GM12892 (cell line): ENCODE measurements at places on chromosomes 11 and 22.

GRCh38 chr11:44057340-44057739 lies 8.7 kb upstream of the ACCS start:
- DNase-seq: no peak

- no peak for DNase-seq
Observed at GRCh38 chr11:16859651-16860050, 121.2 kb downstream of the C11orf58 start.

DNA sequence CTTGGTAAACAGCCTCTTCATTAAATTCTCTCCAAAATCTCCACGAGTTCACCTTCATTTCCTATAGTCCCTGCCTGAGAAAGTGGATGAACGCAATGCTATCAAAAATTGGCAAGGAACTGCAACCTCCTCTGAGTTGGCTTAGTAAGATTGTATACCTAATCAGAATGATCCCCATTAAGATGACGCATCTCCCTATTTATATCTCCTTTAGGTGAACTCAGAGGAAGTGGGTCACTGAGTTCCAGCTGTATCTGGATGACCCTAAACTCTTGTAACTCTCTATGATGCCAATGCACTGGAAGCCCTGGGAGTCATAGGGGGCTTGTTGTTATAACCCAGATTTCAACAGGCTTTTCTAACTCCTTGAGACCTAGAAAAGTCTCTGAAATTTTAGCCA lies 48.2 kb downstream of the OR10A6 start:
- no peak for DNase-seq

- no peak for DNase-seq
Observed at GRCh38 chr22:48918585-48919186, 909.0 kb downstream of the BRD1 start.

DNA sequence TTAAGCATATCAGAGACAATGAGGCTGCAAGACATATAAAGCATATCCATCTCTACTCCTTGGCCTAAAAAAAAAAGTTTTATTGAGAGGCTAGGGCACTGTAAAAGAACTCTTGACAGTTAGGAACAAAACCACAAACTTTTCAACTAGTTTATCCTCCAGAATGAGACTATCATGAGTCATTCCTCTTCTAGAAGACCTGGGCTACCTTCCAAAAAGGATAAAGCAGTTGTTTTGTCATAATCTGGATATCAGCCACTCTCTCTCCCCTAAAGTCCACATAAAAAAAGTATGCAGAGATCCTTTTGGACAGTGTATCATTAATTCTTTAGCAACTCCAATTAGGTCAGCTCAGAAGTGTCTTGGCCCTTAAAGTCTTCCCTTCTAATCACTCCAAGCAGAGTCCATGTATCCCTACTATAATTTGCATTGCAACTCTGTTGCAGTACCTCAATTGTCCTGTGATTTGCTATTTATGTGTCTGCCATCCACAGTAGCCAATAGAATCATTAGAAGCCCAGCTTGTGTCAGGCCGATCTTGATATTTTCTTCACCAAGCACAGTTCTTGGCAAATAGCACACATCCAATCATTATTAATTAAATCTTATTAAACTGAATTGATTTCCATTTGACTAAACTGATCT lies 10.4 kb downstream of the OR51T1 start:
- no peak for DNase-seq

DNA sequence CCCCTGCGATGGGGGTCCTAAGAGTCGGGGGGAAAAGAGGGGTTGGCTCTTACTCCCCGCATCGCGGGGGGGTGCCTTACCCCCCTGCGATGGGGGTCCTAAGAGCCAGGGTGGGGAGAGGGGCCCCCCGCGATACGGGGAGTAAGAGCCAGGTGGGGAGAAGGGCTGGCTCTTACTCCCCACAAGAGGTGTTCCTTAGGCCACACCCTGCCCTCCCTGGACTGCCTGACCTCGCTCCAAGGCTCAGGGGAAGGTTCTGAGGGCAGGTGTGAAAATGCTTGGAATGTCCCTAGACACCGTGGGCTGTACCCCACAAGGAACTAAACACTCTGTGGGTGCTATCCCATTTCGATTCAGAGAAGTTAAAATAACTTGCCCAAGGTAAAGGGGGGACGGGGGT lies 7.8 kb downstream of the UNC93B1 start:
- DNase-seq: no peak

- DNase-seq: no peak
Observed at GRCh38 chr22:43479962-43480361, 68.1 kb downstream of the MPPED1 start.

GRCh38 chr22:48750826-48751440 lies 1076.7 kb downstream of the BRD1 start:
- no peak for DNase-seq

GRCh38 chr11:132792341-132793140 lies 739.8 kb downstream of the OPCML start:
- no peak for DNase-seq

DNA sequence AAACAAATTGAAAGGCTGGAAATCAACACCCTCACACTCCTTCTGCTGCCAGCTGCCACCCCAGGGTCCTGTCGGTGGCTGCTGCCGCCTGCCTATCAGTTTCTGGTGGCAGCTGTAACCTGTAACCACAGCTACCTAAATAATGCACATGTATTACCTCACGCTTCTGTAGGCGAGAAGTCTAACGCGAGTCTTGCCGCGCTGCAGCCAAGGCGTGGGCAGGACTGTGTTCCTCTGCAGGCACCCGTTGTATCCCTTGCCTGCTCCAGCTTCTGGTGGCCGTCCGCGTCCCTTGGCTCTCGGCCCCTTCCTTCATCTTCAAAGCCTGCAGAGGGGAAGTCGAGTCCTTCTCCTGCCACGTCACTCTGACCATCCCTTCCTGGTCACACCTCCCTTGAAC lies 44.1 kb upstream of the GCAT start:
- no peak for DNase-seq

GRCh38 chr11:1828542-1828941 lies 6.2 kb upstream of the SYT8 start:
- no peak for DNase-seq

- no peak for DNase-seq
Observed at GRCh38 chr22:43901976-43902643, 10.3 kb upstream of the PNPLA5 start.

GRCh38 chr22:49508561-49508960 lies 319.1 kb downstream of the BRD1 start:
- no peak for DNase-seq

GRCh38 chr11:130523609-130524008 lies 75.2 kb downstream of the ADAMTS15 start:
- DNase-seq: no peak

GRCh38 chr11:11998091-11998781 lies 10.2 kb downstream of the DKK3 start:
- no peak for DNase-seq

DNA sequence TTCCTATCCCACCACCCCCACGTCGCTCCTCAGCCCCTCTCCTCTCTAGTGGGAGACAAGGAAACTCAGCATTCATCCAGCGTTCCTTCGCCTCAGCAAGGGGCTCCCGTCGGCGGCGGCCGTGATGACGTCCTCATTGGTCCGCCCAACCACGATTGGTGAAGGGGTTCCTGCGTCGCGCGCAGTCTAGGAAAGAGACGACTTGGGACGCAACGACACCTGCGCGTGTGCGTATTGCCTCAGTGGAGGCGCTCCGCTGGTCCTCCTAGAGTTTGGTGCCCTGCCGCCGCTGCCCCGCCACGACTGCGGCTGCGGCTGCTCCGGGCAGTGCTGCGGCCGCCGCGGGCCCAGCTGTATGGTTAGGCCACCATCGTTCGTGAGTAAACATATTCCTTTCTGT lies 56.6 kb downstream of the CCDC81 start:
- no peak for DNase-seq

- DNase-seq: no peak
Observed at GRCh38 chr22:42134100-42135020, 3.8 kb upstream of the CYP2D6 start.

DNA sequence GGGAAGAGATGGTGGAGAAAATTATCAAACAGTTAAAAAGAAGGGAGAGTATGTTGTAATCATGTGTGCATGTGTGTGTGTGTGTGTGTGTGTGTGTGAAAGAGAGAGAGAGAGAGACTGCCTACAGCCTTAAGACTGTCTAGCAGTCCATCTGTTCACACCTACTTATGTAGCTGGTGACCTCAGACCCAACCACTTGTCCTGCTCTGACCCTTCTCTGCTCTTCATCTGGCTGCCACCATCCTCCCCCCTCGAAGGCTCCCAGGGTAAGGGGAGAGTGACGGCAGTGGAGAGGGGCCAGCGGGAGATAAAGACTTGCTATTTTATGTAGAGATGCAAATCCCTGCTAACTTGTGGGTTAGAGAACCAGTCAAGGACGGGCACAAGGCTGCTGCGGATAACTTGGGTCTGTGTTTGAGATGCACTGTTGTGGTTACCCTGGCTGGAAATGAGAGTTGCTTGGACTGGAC lies 24.9 kb upstream of the GRAMD1B start:
- no peak for DNase-seq

- DNase-seq: no peak
Observed at GRCh38 chr22:27554106-27554811, 247.3 kb downstream of the MN1 start.

DNA sequence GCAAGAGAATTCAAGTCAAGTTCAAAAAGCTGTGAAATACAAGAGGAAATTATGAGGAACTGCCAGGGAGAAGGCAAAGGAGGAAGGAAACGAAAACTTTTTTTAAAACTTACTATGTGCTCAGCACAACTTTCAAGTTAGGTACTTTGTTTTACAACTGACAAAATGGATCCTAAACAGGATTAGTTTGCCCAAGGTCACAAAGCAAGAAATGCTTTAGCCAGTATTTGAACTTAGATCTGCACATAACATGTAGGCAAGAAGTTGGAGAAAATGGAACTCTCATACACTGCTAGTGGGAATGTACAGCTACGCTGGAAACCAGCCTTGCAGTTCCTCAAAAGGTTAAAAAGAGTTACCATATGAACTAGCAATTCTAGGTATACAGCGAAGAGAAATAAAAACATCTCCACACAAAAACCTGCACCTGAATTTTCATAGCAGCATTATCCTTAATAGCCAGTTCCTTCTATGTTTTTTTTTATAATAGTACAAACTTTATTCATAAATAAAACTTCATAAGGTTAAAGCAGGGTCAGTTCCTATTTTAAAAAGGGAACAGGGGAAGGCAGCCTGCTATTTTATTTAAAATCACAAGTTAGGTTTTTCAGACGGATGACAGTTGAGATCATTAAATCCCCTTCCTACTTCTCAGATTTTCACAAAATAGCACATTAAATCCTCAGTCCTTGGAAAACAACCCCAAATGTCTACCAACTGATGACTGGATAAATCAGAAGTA lies 19.2 kb downstream of the DDX6 start:
- no peak for DNase-seq

- no peak for DNase-seq
Observed at GRCh38 chr11:44467413-44467812, 98.0 kb upstream of the CD82 start.

GRCh38 chr11:43467958-43468357 lies 109.2 kb downstream of the TTC17 start:
- DNase-seq: no peak

DNA sequence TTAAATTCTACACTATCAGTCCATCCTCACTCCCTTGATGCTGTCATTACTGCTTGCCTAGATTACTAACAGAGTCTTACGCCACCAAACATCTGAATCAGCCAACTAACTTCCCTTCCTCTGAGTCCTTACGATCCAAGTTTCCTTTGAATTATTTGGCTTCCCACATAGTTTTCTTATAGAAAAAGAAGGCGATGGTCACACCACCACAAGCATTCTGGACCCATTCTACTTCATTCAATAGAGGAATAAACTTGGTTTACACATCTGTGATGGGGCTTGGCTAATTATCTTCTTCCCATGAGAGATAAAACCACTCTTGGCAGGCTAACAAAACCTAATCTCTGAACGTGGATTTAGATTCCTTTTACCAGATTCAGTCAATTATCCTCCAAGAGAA lies 35.0 kb downstream of the INTS4 start:
- no peak for DNase-seq

GRCh38 chr11:27028561-27028965 lies 12.1 kb upstream of the BBOX1 start:
- no peak for DNase-seq

DNA sequence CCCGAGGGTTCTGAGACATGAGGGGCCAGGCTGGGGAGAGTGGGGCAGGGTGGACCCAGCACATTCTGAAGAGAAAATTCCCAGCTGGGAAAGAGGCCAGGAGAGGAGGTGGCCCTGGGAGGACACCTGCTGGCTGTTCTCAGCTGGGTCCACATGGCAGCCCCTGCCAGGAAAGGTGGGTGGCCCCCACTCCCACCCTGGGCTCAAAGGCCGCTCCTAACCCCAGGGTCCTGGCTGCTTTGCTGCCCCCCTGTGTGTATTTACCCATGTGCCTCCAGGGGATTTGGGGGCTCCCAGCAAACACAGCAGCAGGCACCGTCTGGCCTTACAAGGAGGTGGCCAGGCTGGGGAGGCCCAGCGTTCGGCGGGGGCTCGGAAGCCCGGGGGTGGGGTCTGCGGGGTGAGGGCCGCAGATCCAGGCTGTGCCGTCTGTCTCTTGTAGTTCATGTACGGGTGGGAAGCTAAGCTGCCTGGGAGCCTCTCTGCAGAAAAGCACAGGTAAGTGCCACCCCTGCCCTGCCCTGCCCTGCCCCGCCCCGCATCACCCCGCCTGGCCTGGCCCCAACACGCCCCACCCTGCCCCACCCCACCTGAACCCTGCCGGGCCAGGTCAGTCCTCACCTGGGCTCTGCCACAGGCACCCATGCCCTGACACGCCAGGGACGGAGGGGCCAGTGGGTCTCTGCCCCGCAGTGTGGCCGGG lies 10.6 kb downstream of the MUC5B start:
- DNase-seq: peak; percentile 17

- DNase-seq: no peak
Observed at GRCh38 chr11:1411301-1411700, 21.6 kb downstream of the BRSK2 start.

- no peak for DNase-seq
Observed at GRCh38 chr22:27260087-27260698, 541.4 kb downstream of the MN1 start.

DNA sequence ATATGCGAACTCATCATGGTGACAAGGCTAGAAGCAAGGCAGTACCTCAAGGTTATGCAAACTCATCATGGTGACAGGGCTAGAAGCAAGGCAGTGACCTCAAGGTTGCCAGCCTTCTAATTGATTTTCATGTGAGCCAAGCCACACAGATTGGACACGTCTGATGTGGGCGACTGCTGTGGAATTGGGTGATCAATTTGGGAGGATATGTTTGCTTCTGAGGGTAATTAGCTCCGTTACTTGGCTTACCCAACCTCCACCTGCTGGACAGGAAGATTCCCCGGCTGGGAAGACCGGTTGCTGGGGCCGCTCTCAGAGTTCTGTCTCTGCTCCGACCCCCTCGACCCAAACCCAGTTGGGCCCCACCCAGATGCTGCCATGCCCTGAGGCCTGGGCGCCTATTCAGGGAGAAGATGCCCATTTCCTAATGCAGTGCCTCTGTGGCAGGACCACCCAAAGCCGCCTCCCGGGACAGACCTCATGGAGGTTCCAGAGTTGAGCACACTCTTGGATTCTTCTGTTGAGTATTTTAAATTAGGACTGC lies 69.9 kb upstream of the SHANK2 start:
- DNase-seq: no peak
